ENCODE measurements at places on chromosomes 4 and X.

- DNase-seq = no peak
Observed at GRCh38 chr4:4560136-4560535, 18.3 kb upstream of the STX18 start.

GRCh38 chrX:81316163-81316562 lies 114.3 kb downstream of the SH3BGRL start:
- peak; percentile 34 for DNase-seq

DNA sequence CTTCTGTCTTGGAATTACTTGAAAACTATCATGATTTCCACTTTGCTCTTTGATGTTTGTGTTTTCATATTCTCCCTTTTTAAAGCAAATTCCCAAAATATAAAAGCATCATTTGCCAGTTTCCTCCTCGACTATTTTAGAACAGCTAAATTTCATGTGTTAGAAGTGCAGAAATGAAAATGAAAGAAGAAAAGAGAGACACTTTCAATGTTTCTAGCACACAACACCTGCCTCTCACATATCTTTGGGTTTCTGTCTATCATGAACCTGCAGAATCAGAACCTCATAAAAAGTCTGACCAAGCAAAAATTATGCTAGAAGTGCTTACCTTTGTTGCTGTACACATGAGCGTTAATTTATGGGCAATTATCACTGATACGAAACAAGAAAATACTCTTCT lies 1.9 kb upstream of the NEUROG2 start:
- DNase-seq = no peak

- peak; percentile 45 for DNase-seq
Observed at GRCh38 chrX:41167888-41168287, 82.6 kb downstream of the USP9X start.

DNA sequence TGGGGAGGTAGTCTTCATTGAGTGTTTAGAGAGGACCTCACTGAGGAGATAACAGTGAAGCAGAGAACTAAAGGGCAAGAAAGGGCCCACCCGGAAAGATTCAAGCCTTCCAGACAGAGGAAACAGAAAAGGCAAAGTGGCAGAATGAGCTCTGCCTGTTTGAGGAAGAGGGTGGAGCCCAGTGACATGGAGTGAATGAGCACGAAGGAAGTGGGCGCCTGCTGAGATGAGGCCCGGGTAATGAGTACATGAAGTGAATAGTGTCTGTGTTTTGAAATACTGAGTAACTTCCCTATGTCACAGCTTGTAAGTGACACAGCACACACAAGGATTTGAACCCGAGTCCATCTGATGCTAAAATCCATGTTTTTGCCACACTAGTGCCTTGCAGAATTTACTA lies 32.5 kb upstream of the TLR2 start:
- DNase-seq = no peak

- DNase-seq = no peak
Observed at GRCh38 chr4:52989865-52990264, 127.7 kb downstream of the RASL11B start.

- no peak for DNase-seq
Observed at GRCh38 chr4:40307627-40308497, 27.3 kb upstream of the CHRNA9 start.

DNA sequence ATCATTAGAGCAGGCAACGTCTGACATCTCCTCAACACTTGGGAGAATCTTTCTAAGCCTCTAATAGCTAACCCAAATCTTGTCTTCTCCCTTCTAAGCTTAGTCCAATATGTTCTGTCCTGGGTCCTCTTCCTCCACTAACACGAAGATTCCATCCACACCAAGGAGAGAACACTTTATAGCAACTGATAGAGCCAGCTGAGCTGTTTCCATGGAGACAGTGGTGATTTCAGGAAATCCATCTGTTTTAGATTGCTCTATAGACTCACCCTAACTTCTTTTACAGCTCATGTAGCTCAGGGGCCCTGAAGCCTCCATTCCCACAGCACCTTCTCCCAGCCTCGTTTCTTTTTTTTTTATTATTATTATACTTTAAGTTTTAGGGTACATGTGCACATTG lies 37.4 kb downstream of the SCD5 start:
- DNase-seq = no peak

- DNase-seq = peak; percentile 66
Observed at GRCh38 chr4:145936142-145936996, 2.3 kb downstream of the ZNF827 start.

DNA sequence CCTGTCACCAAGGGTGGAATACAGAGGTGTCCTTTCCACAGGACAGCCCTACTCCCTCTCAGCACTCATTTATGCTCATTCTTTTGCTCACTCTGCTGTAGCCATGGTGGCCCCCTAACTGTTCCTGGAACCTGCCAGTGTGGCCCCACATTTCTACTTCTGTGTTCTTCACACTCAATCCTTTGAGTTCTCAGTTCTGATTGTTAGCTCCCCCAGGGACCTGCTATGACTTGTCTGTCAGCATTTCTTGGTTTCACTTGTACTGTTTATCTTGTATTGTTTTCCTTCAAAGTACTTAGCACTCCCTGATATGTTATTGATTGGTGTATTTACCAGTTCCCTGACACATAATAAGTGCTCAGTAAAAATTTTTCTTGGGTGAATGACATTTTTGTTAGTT lies 14.9 kb downstream of the VBP1 start:
- no peak for DNase-seq

GRCh38 chrX:32597777-32598176 lies 613.6 kb downstream of the DMD start:
- no peak for DNase-seq

DNA sequence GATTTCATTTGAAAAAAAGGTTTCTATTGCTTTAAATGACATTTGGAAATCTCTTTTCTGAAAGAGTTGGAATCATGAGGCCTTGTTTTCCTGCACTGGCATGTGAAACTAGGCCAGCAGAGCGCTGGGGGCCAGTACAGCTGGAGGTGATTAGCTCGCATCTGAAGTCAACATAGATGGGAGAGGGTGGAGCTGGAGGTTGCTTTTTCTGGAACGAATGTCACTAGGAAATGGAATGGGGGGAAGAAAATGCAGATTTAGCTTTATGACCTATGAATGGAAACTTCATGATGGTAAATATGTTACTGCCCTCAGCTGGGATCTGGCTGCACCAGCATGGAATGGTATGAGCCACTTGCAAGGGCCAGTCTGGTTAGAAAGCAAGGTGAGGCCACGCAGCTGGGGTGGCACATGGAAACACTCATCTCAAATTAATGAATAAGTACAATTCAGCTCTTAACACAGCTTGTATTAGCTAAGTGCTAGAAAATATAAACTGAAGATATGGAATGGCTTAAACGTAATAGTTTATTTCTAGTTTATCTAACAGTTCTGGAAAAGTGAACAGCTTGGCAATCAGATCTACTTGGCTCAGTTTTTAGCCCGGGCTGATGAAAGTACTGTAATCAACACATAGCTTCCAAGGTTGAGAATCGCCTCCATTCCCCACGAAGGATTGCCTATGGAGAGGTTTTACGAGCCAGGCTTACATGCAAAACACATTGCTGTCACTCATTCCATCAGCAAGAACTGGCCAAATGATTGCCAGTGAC lies 32.5 kb downstream of the SLC10A6 start:
- peak; percentile 39 for DNase-seq

GRCh38 chr4:110628663-110629213 lies 5.9 kb upstream of the PITX2 start:
- DNase-seq = no peak

- peak; percentile 9 for DNase-seq
Observed at GRCh38 chr4:125891597-125892258, 577.0 kb downstream of the FAT4 start.

DNA sequence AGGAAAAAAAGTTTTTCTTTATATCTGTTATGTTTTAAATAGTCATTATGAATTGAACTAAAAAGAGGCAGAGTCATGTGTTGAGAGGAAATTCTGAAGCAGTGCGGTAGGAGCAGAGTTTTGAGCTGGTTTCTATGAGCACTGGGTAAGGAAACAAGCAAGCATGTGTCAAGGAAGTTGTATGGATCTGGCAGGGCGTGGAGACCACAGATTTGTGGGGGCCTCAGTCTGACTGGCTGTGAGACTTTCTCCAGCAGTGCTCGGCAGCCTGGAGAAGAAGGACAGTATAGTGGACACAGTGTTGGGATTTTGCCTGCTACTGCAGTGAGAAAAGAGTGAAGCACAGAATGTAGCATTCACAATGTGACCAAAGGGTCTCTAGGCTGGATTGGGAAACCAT lies 399.1 kb downstream of the INPP4B start:
- no peak for DNase-seq

DNA sequence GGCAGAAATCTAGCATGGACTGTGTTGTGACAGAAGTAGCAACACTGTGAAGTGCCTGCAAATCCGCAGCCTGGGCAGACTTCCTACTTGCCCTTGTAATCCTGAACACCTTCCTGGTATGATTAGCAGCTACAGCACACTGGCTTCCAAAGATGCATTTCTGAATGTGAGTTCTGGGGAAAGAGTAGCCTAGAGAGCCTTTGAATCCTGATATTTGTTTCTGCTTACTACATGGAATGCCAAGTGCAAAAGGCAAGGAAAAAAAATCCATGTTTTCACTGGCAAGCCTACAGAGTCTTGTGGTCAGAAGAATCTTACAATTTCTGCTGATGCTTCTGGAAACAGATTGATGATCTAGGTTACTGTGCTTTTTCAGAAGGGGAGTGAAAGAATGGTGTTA lies 223.7 kb downstream of the COL25A1 start:
- peak; percentile 75 for DNase-seq

DNA sequence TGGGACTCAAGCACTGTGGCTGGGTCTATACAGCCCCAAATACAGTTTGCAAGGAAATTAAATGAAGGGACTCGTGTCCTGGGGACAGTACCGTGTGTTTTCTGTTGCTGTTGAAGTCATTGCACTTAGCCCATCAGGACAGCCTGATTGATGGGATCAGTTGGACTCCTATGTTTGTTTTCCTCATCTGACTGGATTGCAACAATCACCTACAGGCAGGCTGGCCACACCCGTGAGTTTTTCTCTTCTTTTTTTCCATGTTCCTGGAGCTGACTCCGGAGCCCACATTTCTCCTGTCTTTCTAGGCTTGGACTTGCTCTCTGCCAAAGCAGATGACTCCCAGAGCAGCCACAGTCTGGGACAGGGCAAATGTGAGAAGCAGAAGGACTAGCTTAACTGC lies 38.1 kb downstream of the RTL9 start:
- DNase-seq = no peak

DNA sequence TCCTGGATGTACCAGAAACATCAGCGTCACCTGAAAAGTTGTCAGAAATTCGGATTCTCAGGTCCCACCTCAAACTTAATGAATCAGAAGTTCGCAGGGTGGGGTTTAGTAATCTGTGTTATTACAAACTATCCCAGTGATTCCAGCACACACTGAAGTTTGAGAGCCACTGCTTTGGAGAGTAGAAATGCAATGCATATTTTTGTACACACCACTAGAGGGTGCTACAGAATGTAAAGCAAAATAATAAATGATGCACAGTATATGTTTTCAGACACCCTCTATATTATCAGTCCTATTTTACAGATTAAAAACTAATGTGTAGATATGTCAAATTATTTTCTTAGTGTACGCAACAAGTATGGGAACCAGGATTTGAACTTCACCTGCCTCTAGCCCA lies 2.4 kb upstream of the MORF4L2 start:
- DNase-seq = peak; percentile 56

DNA sequence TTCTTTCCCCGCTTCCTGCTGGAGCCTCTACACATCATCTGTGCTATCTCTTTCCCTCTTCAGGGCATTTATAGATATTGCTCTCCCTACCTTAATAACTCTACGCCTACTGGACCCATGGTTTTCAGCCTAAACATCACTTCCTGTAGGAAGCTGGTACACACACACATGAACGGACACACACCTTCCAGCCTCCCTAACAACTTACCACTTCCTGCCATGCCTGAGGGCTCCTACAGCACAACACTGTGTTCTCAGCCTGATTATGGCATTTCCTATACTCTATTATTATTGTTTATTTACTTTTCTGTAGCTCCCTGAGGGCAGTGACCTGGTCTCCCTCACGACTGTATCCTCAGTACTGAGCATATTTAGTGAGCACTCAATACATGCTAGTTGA lies 163.6 kb upstream of the MAP3K15 start:
- DNase-seq = peak; percentile 42

- DNase-seq = peak; percentile 26
Observed at GRCh38 chr4:114078636-114079035, 99.2 kb upstream of the ARSJ start.

GRCh38 chrX:23012636-23013035 lies 12.9 kb downstream of the DDX53 start:
- no peak for DNase-seq

DNA sequence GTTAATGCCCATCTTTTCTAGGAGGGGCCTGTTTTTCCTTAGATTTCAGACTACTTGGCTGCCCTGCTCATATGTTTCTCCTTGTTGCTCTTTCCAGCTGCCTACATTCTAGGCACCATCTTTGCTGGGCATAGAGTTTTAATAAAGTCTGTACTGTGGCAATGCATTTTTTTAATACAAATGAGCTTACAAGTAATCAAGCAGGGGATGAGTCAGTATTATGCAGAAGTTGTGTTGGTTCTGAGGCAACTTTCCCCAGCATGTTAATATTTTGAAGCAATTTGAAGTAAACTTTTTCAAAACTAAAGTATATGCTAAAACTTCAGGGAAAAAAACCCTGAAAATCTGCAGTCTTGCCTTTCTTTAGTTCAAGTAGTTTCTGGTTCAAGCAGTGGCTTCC lies 372.0 kb upstream of the GATB start:
- DNase-seq = no peak

GRCh38 chrX:12469296-12469695 lies 321.9 kb upstream of the PRPS2 start:
- no peak for DNase-seq

GRCh38 chr4:72896515-72896914 lies 173.0 kb downstream of the COX18 start:
- DNase-seq = peak; percentile 90

DNA sequence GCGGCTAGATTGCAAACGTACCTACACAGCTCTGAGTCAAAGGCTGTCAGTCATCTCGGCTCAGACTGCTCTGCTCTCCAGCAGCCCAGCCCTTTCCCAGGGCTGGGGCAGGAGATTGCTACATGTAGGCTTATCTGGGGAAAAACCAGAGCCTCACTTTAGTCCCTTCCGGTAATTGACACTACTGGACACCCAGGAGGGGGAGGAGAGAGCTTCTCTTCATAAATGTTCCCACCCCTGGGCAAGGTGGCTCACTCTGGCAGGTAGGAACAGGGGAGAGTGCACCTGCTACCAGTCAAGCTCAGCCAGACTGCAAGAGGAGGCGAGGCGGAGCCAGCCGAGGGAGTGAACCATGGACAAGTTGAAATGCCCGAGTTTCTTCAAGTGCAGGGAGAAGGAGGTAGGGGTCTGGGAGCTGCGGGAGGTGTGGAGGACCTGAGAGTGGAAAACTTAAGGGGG lies at the start of gene SLC6A14:
TSS of gene SLC6A14 (plus strand) at position 249 of the 459 bp plus-strand sequence. CDS start at position 353, 104 bp downstream.
- DNase-seq = no peak
